Calu3 (cell line): ENCODE measurements at places on chromosomes 11 and 22.
A peak's percentile ranks its signal among the peaks of the same experiment; 100 is the strongest.

GRCh38 chr11:102139081-102139498, 28.8 kb downstream of the YAP1 start:
- H3K36me3 ChIP-seq: no peaks in the 10 kb centered on the region
- no peak overlapping the region for H3K4me3 ChIP-seq
- H3K27ac ChIP-seq: no peak overlapping the region

GRCh38 chr22:29157759-29158535, 47.7 kb upstream of the EMID1 start:
- no peaks in the 10 kb centered on the region for H3K36me3 ChIP-seq
- peaks cover 6% of the 10 kb centered on the region for H3K4me1 ChIP-seq
- H3K4me3 ChIP-seq: no peak overlapping the region
- DNase-seq: no peak

DNA sequence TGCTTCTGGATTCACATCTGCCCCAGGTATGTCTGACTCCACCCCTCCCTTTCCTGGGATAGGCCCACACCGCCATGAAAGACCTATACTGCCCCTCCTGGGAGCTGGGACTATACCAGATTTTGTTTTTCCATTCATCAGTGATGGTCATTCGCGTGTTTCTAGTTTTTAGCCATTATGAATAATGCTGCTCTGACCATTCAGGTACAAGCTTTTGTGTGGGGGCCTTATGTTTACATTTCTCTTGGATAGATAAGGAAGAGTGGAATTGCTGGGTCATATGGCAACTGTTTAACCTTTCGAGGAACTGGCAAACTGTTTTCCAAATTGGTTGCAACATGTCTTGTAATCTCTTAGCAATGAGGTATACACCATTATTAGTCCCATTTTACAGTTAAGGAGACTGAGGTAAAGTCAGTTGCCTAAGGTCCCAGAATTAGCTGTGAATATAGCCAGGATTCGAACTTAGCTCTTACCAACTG, 1.2 kb upstream of the TBC1D10A start:
- H3K27me3 ChIP-seq: no peaks in the 10 kb centered on the region
- DNase-seq: peak; percentile 63
- peaks cover 38% of the 10 kb centered on the region for H3K4me1 ChIP-seq

GRCh38 chr11:23124996-23125395, 264.7 kb upstream of the CCDC179 start:
- peak overlapping the region; percentile 40 for H3K27ac ChIP-seq
- H3K27me3 ChIP-seq: no peaks in the 10 kb centered on the region
- no peak for DNase-seq
- no peak overlapping the region for H3K4me3 ChIP-seq

DNA sequence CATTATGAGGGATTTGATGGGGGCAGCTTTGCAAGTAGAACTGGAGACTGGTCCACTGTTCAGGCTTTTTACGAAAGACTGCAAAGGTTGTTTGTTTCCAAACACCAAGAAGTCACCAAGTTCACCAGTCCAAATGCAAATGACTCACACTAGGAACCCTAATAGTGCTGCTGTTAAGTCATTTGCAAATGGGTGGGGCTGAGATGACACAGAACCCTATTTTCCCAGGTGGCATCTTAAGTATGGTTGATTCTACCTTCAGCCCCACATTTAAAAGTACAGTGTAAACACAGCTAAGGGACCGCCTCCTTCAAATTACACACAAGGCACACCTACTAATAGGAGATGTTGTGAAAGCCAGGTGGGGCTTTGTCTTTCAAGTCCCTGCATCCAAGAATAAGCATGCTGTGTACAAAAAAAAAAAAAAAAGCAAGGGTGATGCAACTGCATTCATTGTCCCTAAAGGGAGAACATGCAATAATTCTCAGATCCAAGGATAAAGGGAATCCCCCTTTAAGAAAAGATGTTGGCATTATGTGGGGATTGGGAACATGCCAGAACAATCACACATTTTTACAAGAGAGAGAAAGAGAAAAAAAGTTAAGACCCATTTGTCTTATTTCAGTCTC, 27.3 kb downstream of the BDNF start:
- no peak overlapping the region for H3K4me3 ChIP-seq
- no peak overlapping the region for H3K27ac ChIP-seq
- H3K27me3 ChIP-seq: no peaks in the 10 kb centered on the region
- H3K36me3 ChIP-seq: no peaks in the 10 kb centered on the region

- DNase-seq: no peak
- no peak overlapping the region for H3K27ac ChIP-seq
- H3K4me1 ChIP-seq: no peaks in the 10 kb centered on the region
- H3K36me3 ChIP-seq: no peaks in the 10 kb centered on the region
- H3K4me3 ChIP-seq: no peak overlapping the region
These were observed 72.0 kb downstream of the PPFIBP2 start for GRCh38 chr11:7585816-7586215.

DNA sequence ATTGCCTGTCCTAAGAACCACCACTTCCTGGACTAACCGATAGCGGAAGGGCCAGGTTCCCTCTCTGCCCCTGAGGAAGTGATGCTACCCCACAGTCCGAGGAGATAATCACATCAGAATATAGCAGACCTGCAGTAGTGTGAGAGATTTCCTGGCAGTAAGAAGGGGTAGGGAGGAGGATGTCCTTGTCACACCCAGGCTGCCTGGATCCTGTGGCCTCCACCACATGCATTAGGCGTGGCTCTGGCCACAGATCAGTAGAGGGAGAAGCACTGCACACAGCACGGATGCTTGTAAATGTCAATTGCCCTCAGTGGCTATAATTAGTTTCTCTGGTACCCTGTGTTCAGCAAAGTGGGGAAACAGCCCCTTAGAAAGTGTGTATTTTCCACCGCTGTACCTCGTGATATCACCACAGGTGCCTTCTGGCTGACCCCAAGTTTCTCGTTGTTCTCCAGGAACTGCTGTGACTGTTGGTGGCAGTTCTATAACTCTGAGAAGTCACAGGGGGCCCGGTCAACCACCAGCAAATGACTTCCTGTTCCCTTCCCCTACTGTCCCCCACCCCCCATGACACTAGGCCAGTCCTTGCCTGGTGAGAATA, 61.8 kb downstream of the UBASH3B start:
- peaks cover 22% of the 10 kb centered on the region for H3K4me1 ChIP-seq
- H3K36me3 ChIP-seq: peaks cover 4% of the 10 kb centered on the region
- no peak overlapping the region for H3K4me3 ChIP-seq
- no peak for DNase-seq
- H3K27ac ChIP-seq: no peak overlapping the region

GRCh38 chr11:46036009-46036408, 85.2 kb downstream of the PHF21A start:
- H3K36me3 ChIP-seq: no peaks in the 10 kb centered on the region
- H3K27me3 ChIP-seq: no peaks in the 10 kb centered on the region
- no peaks in the 10 kb centered on the region for H3K4me1 ChIP-seq
- DNase-seq: no peak
- no peak overlapping the region for H3K4me3 ChIP-seq

DNA sequence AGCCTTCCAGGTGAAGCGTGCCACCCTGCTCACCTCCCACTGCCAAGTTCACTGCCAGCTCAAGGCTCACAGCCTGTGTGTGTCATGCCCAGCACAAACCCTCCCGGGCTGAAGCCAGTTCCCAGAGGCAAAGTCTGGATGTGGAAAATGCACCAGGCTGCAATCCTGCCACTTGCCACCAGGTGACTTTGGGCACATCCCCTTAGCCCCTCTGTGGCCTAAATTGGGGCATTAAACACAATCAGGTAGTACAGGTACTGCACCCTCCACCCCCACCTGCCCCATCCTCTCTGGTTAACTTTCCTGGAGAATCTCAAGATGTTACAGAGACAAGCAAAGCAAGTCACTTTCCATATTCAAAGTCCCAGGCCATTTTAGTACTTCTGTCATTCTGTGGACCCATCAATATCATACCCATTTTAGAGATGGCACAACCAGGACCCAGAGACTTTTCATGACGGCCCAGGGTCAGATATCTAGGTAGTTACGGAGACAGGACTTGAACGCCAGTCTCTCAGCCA, 1.8 kb upstream of the RASD2 start:
- H3K36me3 ChIP-seq: peaks cover 4% of the 10 kb centered on the region
- peaks cover 7% of the 10 kb centered on the region for H3K4me1 ChIP-seq
- no peak overlapping the region for H3K4me3 ChIP-seq

GRCh38 chr11:75525433-75526191, at the start of gene GDPD5:
Gene GDPD5 (minus strand): TSS chr11:75525941. CDS start chr11:75477735, 48,206 bp downstream.
- H3K36me3 ChIP-seq: peaks cover 10% of the 10 kb centered on the region
- peak within 1 kb of the TSS; percentile 35 for H3K27ac ChIP-seq
- H3K4me1 ChIP-seq: no peaks in the 10 kb centered on the region
- peak within 1 kb of the TSS; percentile 66 for H3K4me3 ChIP-seq
- DNase-seq: peak; percentile 84
- H3K27me3 ChIP-seq: peaks cover 57% of the 10 kb centered on the region

DNA sequence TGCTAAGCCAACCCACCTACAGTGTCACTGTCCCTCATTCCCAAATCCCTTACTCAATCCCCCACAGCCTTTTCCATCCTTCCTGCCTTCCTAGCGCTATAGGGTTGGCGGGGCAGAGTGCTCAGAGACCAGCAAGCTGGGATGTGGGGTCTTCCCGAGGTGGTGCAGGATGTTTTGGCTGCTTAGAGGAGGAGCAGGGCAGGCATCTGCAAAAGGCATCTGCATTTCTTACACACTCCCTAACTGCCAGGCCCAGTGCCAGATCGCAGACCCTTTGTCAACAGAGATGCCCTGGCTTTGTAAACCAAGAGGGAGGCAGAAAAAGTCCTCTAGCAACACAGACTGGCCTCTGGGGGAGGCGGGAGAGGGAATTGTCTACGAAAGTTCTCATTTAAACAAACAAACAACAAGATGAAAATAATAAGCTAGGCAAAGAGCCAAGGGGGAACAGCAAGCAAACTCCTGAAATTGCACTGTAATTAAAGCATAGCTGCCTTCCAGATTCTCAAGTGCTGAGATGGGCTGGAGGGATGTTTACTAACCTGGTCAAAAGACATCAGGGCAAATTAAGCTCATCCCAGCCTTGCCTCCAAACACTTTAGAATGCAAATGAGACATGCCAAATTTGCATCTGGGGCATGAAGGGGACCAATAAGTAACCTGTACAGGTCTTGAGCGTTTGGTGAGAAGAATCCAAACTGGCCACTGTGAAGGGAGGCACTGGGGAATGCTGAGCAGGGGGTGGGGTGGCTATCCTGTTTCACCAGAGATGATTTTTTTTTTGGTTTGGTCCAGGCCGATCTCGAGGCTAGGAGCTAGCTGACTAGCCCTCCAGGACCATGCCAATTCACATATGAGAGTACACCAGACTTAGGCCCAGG, 38.1 kb upstream of the ADA2 start:
- DNase-seq: no peak
- no peaks in the 10 kb centered on the region for H3K4me1 ChIP-seq
- no peaks in the 10 kb centered on the region for H3K36me3 ChIP-seq
- H3K27ac ChIP-seq: no peak overlapping the region
- peaks cover 35% of the 10 kb centered on the region for H3K27me3 ChIP-seq
- no peak overlapping the region for H3K4me3 ChIP-seq

GRCh38 chr11:61108847-61109585, 6.7 kb downstream of the CD5 start:
- H3K4me1 ChIP-seq: no peaks in the 10 kb centered on the region
- no peak for DNase-seq
- H3K4me3 ChIP-seq: no peak overlapping the region
- H3K36me3 ChIP-seq: no peaks in the 10 kb centered on the region

GRCh38 chr11:70470127-70470526, 71.8 kb downstream of the CTTN start:
- DNase-seq: no peak
- H3K27ac ChIP-seq: no peak overlapping the region
- no peaks in the 10 kb centered on the region for H3K27me3 ChIP-seq

DNA sequence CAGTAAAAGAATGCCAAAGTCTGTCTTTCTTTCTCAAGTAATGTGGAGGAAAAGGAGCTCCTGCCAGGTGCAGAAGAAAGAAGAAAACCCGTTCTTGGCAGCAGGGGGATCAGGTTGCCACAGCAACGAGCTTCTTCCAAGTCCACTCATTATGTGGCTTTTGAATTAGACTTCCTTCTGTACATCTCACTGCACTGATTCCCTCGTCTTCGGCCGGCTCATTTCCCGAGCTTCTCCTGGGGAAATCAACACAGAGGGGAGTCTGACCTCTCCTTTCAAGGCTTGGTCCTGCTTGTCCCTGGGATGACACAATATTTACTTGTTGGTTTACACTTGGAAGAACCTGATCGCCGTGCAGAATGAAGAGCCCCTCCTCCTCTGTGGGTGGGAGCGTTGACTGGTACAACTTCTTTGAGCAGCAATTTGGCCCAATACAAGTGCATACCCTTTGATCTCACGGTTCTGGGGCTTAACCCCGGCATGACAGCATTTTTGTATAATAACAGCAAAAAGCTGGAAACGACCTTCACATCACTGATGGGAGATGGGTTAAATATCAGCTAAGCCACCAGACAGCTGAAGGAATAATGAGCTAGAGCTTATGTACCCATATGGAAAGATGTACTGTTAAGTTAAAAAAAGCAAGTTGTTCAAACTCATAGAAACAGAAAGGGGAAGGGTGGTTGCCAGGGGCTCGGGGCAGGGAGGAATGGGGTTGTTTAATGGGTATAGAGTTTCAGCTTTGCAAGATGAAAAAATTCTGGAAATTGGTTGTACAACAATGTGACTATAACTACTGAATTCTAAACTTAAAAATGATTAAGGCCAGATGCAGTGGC, 35.4 kb downstream of the MCHR1 start:
- peaks cover 67% of the 10 kb centered on the region for H3K27me3 ChIP-seq
- peaks cover 7% of the 10 kb centered on the region for H3K36me3 ChIP-seq
- H3K27ac ChIP-seq: no peak overlapping the region
- H3K4me3 ChIP-seq: no peak overlapping the region

GRCh38 chr11:61776561-61777075, 15.8 kb downstream of the TMEM258 start:
- H3K4me1 ChIP-seq: no peaks in the 10 kb centered on the region
- peak; percentile 84 for DNase-seq
- peaks cover 50% of the 10 kb centered on the region for H3K36me3 ChIP-seq

DNA sequence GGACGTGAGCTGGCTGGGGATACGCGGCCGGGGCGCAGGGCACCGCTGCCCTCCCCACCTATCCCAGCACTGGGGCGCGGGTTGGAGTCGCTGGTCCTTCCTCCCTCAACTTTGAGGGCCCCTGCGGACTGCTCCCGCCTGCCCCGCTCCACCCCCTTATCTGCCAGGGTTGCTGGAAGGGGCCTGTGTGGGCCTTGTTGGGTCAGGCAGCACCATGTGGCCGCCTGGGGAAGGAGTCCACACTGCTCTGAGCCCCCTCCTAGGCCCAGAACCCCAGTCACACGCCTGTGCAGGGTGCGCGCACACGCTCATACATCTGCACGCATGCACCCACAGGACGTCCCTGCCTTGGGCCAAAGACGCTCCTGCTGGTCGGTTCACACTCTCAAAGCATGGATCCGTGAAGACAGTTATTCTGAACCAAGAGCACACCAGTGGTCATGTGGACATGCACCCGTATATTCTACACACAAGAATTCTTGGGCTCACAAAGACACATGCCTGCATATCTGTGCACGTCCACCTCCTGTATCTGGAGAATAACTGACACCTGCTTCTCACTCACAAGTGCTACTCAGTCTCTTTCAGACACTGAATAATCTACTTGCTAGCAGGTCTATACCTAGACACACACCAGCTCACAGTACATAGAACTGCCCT, 710 bp downstream of the TUB start:
- DNase-seq: no peak
- H3K4me1 ChIP-seq: no peaks in the 10 kb centered on the region
- H3K27ac ChIP-seq: no peak overlapping the region
- peak overlapping the region; percentile 36 for H3K4me3 ChIP-seq

- DNase-seq: no peak
- H3K27me3 ChIP-seq: no peaks in the 10 kb centered on the region
- H3K27ac ChIP-seq: no peak overlapping the region
- H3K4me3 ChIP-seq: no peak overlapping the region
- H3K4me1 ChIP-seq: peaks cover 22% of the 10 kb centered on the region
These were observed 3.5 kb upstream of the ACAT1 start for GRCh38 chr11:108117746-108118371.
